Neural crest cell (in vitro differentiated cells): ENCODE measurements at places on chromosomes 2 and 18. TPM values are rescaled to one million over a fixed set of nuclear protein-coding genes. Genes with fewer than 3 reads are reported as not detected.

GRCh38 chr2:42954227-42954962 lies 162.0 kb upstream of the HAAO start:
- DNase-seq: no peak

DNA sequence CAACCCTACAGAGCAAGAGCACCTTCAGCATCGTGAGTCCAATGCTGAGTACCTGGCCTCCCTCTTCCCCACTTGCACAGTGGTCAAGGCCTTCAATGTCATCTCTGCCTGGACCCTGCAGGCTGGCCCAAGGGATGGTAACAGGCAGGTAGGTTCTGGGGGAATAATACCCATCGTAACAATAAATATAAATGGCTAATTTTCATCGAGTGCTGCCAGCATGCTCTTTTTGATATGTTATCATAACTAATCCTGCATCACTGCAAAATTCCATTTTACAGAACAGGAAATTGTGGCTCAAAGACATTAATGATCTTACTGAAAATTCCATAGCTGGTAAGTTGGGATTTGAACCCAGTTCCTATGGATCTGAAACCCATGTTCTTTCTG lies 22.2 kb downstream of the STEAP3 start:
- DNase-seq: no peak

Gene POMC
- 0.39 and 0.54 TPM in 2 replicates for total RNA-seq

Gene ZSWIM2
- total RNA-seq: not detected in 2 replicates

Gene DAW1
- not detected in 2 replicates for total RNA-seq

DNA sequence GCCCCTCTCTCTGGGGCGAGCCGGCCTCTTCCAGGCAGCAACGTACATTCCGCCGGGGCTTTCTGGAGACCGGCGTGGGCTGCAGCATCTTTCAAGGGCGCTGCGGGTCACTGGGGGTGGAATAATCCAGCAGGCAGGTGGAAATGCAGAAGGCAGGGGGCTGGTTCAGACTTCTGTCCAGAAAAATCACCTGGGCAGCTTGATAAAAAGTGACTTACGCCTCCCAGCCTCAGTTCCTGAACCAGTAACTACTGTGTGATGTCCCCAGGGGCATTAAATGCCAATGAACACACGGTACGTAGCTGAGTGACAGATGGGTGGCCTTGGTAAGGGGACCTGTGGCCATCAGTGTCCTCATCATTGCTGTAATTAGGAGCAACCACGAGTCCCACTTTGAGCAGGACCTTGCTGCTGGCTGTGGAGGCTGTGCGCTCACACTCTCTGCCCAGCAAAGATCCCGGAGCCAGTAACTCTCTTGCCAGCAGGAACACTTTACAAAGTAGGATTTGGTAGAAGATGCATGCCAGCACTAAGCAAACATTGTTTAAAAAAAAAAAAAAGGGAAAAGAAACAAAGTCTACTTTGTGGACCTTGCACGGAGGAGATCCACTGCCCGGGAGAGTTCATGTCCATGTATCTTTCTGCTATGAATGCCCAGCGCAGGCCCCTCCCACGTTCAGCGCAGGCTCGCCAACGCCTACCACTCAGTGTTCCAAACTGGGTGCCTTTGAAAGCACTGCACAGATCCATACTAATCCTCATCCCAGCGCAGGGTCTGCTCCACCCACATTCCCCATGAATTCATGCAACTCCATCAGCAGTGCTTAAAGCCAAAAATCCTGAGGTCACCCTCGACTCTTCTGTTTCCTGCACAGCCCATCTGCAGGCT lies 177.3 kb downstream of the HDAC4 start:
- no peak for DNase-seq
